ENCODE measurements at places on chromosomes 1 and 21. TPM values are rescaled to one million over a fixed set of nuclear protein-coding genes. Genes with fewer than 3 reads are reported as not detected.

Gene ATP6V1G3
- total RNA-seq = not detected

Gene ARMH1
- total RNA-seq = 1.0 TPM

DNA sequence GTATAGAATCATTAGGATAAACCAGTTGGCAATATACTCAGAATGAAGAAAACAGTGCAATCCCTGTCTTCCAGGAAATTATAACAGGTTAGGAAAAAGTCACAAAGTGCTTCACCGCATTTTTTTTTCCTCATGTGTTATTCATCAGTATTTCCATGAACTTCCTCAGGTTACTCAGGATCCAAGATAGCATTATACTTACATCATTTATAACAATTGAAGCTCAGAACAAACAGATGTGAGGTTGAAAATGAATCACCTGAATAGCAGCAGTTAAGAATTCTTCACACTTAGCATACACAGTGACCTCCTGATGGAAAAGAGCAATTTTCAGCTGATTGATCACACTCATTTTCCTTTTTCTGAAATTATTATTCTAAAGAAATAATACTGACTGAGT, 1040.7 kb upstream of the B3GALT2 start:
- no peak for DNase-seq

DNA sequence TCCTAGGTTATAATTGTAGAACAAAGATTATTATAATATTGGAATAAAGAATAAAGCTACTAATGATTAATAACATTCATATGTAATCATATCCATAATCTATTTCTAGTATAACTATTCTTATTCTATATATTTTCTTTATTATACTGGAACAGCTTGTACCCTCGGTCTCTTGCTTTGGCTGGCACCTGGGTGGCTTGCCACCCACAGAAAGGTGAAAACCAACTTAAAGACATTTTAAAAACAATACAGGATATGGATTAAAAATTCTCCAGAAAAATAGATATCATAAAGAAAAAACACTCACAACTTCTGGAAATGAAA, 80.0 kb upstream of the PRRC2C start:
- no peak for DNase-seq

DNA sequence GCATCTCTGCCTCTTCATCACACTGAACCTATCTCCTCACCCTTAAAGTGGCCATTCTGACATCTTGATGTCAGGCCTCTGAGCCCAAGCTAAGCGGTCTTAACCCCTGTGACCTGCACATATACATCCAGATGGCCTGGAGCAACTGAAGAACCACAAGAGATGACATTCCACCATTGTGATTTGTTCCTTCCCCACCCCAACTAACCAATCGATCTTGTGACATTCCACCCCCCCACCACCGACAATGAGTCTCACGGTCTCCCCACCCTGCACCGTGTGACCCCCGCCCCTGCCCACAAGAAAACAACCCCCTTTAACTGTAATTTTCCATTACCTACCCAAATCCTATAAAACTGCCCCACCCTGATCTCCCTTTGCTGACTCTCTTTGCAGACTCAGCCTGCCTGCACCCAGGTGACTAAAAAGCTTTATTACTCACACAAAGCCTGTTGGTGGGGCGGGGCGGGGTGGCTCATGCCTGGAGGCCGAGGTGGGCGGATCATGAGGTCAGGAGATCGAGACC, 21.0 kb upstream of the PINK1 start:
- no peak for DNase-seq
